ENCODE measurements at places on chromosomes 3 and 15.
A peak's percentile ranks its signal among the peaks of the same experiment; 100 is the strongest.

DNA sequence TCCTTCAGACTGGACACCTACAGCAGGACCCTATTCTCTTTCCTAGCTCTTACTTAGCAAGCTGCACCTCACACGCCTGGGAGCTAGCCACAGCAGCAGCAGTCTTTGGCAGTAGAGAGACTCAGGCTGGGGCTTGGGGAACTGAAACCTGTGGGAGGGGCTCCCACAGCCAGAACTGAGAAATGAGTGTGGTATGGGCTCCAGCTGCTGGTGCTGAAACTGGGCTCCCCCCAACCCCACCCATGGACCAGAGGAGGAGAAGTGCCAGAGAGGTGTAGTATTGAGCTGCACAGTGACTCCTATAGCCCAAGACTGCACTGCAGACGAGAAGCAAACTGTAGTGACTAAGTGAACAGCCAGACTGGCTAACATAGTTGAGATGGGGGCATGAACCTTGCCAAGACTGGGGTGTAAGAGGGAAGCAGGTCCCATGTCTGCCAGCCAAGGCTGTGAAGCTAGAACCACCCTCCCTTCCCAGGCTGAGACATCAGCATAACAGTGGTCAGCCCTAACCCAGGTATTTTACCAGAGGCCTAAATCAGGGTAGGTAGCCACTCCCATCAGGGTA is 62.5 kb downstream of the MYO5A start:
- no peak for DNase-seq

GRCh38 chr3:151979906-151980305 is 106.5 kb downstream of the SUCNR1 start:
- DNase-seq: no peak

GRCh38 chr3:126982126-126982470 is 817 bp upstream of the PLXNA1 start:
- peak; percentile 31 for DNase-seq

DNA sequence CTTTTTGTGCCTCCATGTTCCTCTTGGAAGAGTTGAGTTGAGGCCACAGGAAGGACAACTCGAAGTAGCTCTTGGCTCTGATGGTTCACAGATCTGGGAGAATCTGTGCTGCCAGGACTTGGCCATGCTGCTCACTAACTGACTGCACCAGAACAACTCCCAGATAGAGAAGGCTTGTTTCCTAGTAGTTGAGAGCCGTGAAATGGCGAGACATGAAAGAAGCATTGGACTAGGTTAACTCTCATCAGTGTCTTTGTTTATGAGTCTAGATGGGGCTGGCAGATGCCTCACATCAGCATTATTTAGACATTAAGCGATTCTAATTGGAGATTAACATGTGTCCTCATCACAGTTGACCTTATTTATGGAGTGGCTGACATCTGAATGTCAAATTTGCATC is 92.9 kb upstream of the AGBL1 start:
- DNase-seq: no peak

GRCh38 chr3:28841441-28841840 is 439.4 kb upstream of the RBMS3 start:
- DNase-seq: no peak

DNA sequence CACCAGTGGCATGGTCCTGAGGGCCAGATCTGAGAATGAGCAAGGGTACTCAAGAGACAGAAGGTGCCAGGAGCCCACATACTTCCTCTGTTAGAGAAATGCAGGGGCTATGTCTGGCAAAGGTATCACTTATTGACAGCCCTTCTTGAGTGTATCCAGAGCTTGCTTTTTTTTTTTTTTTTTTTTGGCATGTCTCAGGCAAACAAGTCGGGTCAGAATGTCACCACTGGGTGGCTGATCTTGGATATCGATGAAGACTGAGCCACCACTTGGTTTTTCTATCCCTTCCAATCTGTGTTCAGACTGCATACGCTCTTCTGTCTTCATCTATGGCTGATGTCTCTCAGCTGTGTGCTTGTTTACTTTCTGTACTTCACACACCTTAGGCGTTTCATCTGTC is 363.4 kb upstream of the C2CD4B start:
- no peak for DNase-seq

- peak; percentile 34 for DNase-seq
Observed at GRCh38 chr15:68578980-68579935, at the start of gene CORO2B. TSS of gene CORO2B (plus strand) at chr15:68578993. CDS start at chr15:68579263, 270 bp downstream.

GRCh38 chr15:99717161-99718009 is 15.9 kb downstream of the LYSMD4 start:
- DNase-seq: no peak

- DNase-seq: no peak
Observed at GRCh38 chr3:117097351-117097750, 387.8 kb downstream of the TUSC7 start.

GRCh38 chr3:146161663-146162002 is 649 bp upstream of the PLOD2 start:
- peak; percentile 70 for DNase-seq

DNA sequence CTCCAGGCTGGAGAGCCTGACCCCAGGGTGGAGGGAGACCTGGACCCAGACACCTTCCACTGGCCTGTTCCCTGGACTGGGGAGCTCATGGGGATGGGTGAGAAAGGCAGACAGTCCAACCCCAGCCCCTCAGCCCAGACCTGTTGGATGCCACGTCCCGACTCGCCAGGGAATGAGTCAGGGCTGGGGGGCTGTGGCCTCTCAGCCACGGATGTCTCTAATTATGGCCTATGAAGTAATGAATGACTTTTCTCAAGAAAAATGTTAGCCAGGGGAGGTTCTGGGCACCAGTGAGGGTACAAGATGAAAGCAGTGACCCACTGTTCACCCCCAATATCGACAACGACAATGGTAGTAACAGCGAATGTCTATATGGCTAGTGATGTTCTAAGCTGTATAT is 107.0 kb upstream of the RPL32 start:
- peak; percentile 51 for DNase-seq

DNA sequence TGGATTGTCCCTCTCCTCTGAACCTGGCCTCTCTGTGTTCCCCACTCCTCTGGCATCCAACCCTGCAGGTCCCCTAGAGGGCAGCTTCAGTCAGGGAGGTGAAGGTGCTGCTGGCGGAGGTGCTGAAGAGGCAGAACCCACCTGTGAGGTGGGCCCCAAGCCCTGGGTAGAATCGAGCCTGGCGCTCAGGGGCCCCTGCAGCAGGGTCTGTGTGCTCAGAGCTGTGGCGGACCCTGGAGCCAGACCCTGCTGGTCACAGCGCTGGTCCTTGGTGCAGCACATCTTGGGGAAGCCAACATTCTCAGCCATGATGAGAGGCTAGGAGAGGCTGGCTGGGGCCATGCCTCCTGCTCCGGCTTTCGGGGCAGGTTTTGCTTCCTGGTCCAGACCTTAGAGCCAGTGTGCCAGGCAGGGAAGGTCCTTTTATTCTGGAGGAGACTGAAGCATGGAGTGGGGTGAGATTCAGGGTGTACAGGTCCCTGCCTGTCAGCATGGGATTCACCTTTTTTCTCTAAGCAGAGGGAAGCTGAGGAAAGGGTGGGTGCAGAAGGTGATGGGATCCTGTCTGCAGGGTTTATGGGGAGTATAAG is 54.7 kb upstream of the TAMM41 start:
- no peak for DNase-seq

DNA sequence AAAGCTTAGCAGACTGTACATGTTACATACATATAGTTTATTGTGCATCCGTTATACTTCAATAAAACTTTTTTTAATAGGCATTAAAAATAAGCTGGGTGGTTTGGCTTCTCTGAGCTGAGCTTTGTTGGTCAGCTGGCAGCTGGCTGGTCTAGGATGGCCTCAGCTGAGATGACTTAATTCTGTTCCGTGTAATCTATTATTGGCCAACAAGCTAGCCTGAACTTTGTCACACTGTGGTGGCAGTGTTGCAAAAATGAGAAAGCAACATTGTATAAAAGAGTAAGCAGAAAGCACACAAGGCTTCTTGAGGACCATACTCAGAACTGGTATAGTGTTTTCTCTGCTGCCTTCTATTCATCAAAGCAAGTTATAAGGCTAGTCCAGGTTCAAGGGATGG is 45.2 kb downstream of the CGGBP1 start:
- DNase-seq: no peak

- no peak for DNase-seq
Observed at GRCh38 chr3:13324835-13325501, 95.2 kb downstream of the NUP210 start.

- DNase-seq: no peak
Observed at GRCh38 chr3:46367811-46368210, 2.9 kb upstream of the CCR5 start.

DNA sequence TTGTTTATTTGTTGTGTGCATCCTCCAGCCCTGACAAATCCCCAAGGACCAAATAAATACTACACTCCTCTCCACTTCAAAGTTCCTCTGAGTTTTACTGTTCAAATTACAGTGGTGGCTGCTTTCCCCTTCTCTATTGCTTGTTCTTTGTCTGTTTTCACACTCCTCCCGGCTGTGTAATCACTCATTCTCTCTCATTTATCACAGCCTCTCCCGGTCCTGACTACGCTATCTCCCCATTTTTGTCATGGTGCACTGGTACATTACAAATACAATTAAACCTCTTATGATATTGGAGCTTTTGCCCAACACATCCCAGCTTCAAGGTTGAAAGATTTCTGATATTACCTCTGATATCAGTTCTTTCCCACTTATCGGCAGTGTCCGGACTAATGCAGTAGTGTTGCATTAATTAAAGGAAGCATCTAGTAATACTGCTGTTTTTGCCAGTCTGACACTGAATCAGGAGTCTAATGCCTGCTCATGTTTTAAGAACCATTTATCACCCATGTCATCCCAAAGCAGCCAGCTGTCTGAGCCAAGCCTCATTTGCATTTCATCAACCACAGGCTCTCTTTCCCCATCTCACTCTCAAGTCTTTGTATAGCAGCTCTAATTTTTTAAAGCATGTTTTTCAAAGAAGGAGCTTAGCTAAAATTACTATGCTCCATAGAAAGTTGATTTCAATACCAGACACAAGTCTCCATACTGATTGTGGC is 740.5 kb downstream of the ROBO2 start:
- no peak for DNase-seq

DNA sequence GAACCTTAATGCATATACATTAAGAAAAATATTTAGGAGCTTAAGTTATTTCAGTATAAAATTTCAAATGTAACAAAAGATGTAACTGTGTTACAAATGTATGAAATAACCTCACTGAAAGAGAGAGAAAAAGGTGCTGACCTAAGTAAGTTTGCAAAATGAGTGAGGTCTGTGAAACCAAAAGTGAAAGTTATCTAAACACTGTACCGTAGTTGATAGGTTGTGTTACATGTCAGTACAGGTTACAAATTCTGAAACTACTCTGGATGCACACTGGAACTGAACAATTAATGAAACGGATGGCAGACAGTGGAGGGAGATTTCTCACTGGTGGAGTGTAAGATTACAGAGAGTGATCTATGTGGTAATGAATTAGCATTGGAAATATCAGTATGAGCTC is 420.7 kb downstream of the ZNF385D start:
- DNase-seq: no peak

GRCh38 chr15:73395671-73396070 is 26.9 kb upstream of the HCN4 start:
- DNase-seq: no peak

GRCh38 chr3:66344848-66345578 is 124.2 kb downstream of the SLC25A26 start:
- DNase-seq: no peak

GRCh38 chr3:14823910-14824629 is 5.3 kb downstream of the FGD5 start:
- no peak for DNase-seq

- DNase-seq: no peak
Observed at GRCh38 chr3:190238871-190239270, 83.4 kb downstream of the CLDN1 start.

- peak; percentile 81 for DNase-seq
Observed at GRCh38 chr3:112629425-112629824, 11.5 kb downstream of the CCDC80 start.

DNA sequence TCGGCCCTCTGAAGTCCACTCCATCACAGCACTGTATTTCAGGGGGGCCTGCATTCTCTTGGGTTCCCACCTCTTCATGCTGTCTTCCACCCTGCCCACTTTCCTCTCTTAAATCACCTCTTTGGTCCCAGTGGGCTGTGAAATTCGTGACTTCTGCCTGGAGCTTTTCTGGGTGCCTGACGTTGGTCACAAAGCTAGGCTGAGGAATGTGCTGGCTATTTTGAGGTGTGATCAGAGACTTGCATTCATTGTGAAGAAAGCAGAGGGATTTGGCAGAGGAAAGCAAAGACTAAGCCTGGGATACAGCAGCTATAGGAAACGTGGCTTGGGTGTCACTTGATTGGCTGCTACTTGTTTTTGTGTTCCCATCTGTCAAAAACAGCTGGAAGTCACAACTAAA is 202.5 kb downstream of the SATB1 start:
- no peak for DNase-seq

DNA sequence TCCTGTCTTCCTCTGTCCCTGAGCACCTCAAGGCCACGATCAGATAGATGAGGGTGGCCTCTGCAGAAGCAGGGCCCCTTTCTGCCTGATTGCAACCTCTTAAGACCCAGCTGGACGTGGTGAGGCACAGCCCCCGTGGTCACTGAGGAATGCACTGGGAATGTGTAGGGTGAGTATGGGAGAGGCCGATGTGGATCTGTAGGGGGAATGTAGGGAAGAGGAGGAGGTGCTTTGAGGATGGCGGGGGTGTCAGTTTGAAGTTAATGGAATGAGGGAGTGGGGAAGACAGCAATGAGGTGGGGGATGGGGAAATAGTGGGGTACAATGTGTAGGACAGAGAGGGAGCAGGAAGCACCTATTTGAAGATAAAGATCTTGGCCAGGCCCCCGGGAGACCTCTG is 785 bp upstream of the IQCF5 start:
- no peak for DNase-seq

GRCh38 chr15:47409600-47409999 is 307.7 kb upstream of the SEMA6D start:
- no peak for DNase-seq

DNA sequence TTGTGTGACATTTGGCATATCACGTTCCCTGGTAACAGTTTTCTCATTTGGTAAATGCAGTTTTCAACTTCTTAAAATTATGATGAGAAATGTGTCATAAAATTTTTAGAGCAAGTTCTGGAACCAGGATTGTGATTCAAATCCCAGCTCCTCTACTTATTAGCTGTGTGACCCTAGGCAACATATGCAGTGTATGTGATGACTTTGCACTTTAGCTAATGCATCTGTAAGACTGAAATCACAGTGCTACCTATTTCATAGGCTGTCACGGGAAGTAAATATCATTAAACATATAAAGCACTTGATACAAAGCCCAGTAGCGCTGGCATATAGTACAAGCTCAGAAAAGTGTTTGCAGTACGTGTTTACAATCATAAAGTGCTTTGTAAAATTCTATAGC is 419.4 kb downstream of the GRM7 start:
- DNase-seq: no peak

GRCh38 chr3:55296030-55296429 is 191.1 kb downstream of the WNT5A start:
- DNase-seq: peak; percentile 63
